GOT3 (cell line): ENCODE measurements at places on chromosomes 1 and 21.
A peak's percentile ranks its signal among the peaks of the same experiment; 100 is the strongest.

- no peak for DNase-seq
Observed at GRCh38 chr1:29865051-29865450, 628.7 kb downstream of the PTPRU start.

GRCh38 chr1:167878372-167879160, 35.4 kb downstream of the ADCY10 start:
- no peak for DNase-seq

- no peak for DNase-seq
Observed at GRCh38 chr1:173864179-173864867, 3.5 kb downstream of the GAS5 start.

DNA sequence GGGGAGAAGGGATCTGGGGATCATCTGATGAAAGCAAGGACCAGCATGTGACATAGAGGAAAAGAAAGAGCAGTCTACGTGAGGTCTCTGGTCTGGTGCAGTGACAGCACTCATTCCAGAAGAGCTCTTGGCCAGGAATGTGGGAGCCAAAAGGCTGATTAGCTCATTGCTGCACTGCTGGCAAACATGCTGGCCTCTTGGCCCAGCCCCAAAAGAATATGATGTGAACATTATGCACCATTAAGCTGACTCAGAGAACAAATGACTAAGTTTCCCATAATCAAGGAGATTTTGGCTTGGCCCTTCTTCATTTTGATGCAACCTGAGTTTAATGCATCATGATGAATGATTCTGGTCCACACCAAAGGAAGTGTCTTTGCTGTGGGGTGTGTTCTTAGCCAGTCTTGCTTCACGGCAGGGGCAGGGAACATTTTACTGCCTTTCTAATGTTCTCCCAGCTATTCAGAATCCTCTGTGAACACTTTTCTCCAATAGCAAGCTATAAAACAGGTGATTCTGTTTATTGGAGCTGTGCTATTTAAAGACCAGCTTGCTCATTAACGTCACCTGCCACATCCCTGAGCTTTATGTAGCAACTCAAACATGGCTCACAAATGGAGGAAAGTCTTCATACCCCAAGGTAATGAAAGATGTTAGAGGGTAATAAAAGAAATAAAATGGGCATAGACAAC, 55.1 kb downstream of the PCBP3 start:
- peak; percentile 66 for DNase-seq

- no peak for DNase-seq
Observed at GRCh38 chr1:60448850-60449249, 375.3 kb upstream of the C1orf87 start.

DNA sequence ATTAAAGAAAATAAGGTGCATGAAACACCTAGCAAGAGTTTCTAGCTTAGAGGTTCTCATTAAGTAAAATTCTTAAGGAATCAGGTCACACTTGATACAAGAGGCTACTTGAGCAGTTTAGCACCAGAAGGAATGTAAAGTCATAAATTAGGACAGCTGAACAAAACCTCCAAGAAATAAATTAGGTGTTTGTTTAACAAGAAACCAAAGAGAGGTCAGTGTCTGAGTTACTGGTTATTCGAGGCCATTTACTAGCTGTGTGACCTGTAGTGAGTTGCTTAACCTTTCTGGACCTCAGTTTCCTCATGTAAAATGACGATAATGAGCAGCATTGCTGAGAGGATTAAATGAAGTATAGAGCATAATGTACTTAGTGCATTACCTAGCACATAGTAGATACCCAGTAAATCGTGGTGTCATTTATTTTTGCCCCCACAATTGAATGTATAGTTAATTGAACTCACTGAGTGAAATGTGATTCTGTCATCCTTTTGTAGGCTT, 908 bp upstream of the ELK4 start:
- no peak for DNase-seq

DNA sequence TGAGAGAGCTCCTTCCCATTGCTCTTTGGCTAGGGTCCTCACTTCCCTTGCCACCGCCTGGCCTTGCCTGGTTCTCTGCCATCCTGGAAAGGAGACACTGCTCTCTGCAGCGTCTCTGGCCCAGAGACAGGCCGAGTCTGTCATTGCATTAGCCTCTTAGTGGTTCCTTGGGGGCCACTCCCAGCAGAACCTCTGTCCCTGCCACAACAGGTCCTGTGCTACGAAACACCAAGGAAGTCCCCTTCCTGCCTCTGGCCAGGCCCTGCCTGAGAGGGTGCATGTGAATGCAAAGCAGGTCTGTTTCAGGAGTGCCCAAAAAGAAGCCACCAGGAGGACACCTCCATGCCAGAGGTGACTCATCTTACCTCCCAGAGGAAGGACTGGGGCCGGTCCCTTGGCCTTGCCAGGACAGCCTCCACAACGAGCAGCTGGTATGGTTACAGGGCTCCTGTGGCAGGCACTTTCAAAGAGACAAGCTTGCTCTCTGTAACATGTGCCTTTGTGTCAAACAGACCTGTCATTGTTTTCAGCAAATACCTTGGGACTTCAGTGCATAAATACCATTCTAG, 59.6 kb downstream of the VPS26C start:
- no peak for DNase-seq
